Kidney (tissue), 22 donors: ENCODE measurements at places on chromosomes 3 and 15.

GRCh38 chr3:54299169-54299935 lies 177.0 kb downstream of the CACNA2D3 start:
- DNase-seq: peak; percentile 46

GRCh38 chr15:80584973-80585525 lies 110.1 kb upstream of the ABHD17C start:
- no peak for DNase-seq

DNA sequence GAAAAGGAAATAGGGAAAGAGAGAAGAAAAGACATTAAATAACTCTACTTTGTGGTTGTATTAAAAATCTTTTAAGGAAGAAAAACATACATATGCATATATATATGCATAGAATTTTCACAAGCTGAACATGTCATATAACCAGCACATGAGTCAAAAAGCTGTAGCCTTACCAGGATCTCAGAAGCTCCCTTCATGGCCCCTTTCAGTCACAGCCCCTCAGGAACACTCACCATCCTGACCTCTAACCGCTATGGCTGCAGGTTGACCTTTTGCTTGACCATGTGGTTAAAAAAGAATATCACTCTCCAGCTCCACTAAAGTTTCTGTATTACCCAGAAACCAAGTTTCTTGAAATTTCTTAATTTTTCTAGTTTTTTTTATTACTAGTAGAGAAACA lies 103.4 kb downstream of the CHST2 start:
- DNase-seq: no peak

DNA sequence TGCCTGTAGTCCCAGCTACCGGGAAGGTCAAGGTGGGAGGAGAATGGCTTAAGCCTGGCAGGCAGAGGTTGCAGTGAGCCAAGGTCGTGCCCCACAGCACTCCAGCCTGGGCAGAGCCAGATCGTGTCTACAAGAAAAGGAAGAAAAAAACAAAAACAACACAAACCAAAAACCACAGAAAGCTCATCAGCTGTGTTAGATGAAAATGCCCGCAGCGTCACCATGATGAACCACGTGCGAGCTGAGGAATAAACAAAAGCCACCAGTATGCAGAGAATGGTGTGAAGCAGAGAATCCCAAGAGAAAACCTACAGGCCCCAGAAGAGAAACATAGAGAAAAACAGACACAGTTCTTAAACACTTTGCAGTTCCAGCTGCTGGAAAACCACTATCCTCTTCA lies 19.7 kb upstream of the TM4SF19 start:
- DNase-seq: no peak

DNA sequence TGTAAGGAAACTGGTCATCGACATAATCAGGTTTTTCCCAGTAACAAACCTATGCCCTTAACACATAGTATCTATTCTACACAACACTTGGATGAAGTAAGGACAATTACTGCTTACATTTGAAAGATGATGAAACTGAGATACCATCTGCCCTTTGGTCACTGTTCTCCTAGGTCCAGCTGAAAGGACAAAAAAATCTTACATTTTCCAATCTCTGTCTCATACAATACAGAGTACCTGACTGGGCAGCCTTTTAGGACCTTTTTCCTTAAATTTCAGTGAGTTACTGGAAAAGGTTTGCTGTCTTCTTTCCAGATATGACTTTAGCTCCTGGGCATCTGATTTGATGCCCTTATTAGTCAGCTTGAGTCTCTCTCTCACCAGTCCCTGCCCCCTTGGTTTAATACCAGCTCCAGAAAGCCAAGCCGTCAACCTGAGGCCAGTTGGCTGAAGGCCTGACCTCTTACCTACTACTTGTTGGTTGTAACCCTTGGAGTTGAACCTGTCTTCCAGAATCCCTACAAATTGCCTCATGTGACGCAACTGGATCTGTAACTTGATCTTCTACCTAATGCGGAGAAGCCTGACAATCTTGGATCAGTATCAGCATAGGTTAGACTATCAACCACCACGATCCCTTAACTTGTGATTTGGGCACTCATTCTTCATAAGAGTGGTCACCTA lies 355.3 kb upstream of the ZNF385D start:
- no peak for DNase-seq

DNA sequence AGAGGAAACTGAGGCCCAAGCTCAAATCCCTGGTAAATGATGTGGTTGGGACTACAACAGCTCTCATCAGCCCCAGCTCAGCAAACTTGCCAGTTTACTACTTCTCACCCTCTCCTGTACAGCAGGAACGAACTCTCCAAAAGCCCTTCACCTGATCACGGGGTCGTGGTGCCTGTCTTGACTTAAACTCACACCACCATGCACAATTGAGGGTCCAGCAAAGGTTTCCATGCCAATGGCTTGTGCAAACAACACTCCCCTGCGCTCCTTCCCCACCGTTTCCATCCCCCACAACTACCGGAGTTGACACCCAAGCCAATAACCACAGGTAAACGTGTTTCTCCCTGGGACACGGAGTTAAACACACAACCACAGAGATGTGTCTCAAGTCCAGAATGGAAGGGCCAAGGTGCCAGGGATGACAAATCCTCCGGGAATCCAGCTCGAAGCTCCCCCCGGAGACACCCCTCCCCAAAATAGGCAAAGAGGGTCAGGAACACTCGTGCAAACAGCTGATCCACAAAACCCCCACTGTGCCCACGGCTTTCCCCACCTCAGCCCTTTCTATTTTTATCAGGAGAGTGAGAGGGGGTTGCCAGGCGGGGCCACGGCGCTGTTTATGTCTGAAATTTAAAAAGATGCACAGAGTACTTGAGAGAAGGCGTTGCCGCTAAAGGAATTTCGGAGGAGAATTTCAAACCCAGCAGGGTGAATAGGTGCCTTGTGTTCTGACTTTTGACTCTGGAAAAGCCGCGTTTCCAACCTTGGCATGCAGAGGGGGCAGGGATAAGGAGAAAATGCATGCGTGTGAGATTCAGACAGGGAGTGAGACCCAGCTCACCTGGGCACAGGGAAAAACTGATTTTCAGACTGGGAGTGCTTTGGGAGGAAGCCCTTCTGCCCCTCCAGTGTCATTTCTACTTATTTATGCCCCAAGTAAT lies 10.6 kb upstream of the ACAN start:
- DNase-seq: no peak

DNA sequence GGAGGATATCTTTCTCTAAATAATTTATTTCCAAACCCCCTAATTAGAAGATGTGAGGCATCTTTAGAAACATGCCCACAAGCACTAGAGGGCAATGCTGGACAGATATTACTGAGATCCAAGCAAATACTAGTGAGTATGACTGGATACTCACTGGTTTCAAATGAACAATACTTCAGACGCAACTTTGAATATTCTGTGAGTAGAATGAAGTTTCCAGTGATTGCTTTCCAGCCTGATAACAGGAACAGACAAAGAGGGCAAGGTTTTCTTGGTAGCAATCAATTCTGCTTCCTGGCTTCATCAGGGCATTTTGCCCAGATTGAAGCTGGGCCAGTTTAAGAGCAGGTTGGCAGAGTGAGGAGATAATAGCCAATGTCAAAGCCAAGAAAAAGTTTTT lies 442.6 kb upstream of the PDZRN3 start:
- no peak for DNase-seq

- DNase-seq: no peak
Measured at GRCh38 chr3:17913359-17913758, 170.9 kb upstream of the TBC1D5 start.

DNA sequence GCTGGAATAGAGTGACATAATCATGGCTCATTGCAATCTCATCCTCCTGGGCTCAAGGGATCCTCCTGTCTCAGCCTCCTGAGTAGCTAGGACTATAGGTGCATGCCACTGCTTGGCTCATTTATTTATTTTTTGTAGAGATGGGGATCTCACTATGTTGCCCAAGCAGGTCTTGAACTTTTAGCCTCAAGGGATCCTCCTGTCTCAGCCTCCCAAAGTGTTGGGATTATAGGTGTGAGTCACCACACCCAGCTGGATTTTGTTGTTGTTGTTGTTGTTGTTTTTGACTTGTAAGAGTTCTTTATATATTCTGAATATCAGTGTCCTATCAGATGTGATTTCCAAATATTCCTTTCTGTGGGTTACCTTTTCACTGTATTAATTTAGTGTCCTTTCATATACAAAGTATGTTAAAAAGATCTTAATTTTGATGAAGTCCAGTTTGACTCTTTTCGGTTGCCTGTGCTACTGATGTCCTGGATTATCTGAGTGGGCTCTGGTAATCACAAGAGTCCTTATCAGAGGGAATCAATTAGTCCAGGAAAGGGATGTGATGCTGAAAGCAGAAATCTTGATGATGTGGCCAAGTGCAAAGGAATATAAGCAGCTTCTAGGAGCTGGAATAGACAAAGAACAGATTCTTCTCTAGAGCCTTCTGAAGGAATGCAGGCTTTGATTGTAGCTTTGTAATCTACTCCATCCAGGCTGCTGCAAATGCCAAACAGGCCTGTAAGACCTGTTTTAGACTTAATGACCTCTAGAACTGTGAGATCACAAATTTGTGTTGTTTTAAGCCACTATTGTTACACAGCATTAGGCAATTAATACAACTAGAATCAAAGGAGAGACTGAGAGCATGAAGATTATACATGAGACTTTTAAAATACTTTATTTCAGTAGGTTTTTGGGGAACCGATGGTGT lies 30.2 kb downstream of the NCK1 start:
- no peak for DNase-seq

- no peak for DNase-seq
Measured at GRCh38 chr3:150220041-150220440, 188.1 kb upstream of the TSC22D2 start.

DNA sequence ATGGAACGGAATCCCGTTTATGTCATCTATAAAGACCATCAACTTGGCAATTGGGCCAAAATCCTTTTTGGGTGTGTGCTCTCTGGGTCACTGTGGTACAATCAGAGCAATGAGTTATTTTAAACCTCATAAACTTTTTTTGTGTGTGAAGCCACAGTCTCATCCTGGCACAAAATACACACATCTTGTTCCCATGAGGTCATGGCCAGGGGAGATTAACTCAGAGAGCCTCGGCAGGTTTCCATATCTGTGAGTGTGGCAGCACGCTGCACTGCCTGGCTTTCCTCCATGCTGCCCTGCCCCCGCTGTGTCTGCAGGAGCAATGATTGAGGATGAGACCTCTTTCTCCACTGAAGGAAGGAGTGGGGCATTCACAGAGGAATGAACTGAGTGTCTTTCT lies 54.0 kb upstream of the DLG1 start:
- DNase-seq: no peak

GRCh38 chr3:44983484-44983941 lies 7.5 kb downstream of the EXOSC7 start:
- no peak for DNase-seq

DNA sequence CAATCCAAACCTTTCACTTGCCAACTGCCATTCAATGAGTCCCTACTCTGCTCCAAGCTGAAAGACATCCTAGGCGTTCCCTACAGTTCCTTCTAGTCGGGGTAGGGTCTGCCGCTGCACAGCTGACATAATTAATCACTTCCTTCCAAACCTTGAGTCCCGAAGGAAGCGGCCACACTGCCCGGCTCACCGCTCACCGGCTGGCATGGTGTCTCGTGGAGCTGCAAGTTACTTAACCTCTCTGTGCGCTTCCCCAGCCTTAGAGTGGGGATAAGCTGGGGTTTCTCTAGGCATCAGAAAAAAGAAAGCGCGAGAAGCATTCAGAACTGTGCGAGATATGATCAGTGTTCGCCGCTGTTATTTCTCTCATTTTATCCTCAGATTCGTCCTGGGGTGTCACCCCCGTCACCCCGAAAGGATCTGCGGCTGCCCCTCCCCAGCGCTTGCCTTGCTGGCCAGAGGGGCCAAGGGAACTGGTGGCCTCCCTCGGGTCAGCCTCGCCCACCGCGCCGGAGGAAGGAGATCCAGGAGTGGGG lies 748 bp downstream of the MRPS25 start:
- DNase-seq: peak; percentile 21

- DNase-seq: no peak
Measured at GRCh38 chr15:88389120-88389519, 78.1 kb downstream of the MRPL46 start.
